ENCODE measurements at places on chromosomes 5 and 9. TPM values are rescaled to one million over a fixed set of nuclear protein-coding genes. Genes with fewer than 3 reads are reported as not detected.

DELE1 gene
- total RNA-seq: 70.9 TPM

CATSPER3 gene
- 0.52 TPM for total RNA-seq

C7 gene
- total RNA-seq: not detected

UBAP2 gene
- total RNA-seq: 37.4 TPM

SVEP1 gene
- total RNA-seq: not detected

PCDHA1 gene
- not detected for total RNA-seq

GKAP1 gene
- 2.5 TPM for total RNA-seq

CDC20B gene
- total RNA-seq: 0.31 TPM

- DNase-seq: no peak
Measured at GRCh38 chr5:39518516-39518915, 93.7 kb upstream of the DAB2 start.

DNA sequence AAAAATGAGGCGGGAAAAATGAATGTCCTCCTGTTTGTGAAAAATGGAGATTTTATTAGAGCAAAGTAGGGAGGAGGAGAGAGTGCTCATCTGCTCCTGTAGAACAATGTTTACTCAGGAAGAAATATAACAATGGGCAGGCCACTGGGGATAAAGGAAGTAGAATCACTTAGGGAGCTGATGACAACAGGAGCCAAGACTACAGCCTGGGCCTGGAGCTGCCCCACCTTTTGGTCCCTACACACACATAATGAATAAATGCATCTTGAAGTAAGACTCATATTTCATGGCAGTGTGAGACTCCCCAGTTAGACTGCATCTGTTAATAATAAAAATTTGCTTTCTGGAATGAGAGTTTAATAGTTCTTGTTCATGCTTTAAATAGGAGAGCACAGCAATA is 1939.8 kb downstream of the EFNA5 start:
- DNase-seq: no peak

GRCh38 chr5:66864240-66864884 is 268.2 kb downstream of the MAST4 start:
- DNase-seq: peak; percentile 61

DNA sequence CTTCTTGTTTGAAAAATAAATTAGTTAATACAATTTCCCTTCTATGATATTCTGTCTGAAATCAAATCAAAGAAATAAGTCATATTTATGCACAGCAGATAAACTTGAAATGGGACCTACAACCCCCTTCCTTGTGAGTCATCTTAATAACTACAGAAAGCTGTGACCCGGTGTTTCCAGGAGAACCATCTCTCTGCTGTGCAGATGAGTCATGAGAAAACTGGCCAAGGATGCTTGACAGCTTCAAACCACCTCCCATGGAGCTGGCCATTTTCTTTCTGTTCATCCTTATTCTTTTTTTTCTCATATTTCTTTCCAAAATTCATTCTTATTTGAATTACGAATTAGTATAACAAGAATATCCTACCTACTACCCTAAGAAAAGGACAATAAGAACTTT is 43.4 kb upstream of the NR4A3 start:
- no peak for DNase-seq

DNA sequence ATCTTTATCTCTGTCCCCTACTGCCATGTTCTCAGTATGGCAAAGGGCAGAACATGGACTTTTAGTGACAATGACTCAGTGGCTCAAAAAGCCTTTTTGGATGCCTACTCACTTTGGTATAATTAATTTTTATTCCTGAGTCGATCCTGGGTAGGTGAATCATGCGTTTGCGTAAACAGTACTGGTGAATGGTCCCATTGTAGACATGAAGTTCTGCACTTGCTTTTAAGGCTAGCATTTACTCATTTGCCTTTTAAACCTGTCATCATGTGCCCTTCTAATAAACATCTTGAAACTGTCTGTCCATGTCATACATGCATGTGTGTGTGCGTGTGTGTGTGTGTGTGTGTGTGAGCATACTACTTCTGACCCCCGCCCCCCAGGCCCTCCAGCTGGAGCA is 223.0 kb downstream of the AUH start:
- DNase-seq: no peak

DNA sequence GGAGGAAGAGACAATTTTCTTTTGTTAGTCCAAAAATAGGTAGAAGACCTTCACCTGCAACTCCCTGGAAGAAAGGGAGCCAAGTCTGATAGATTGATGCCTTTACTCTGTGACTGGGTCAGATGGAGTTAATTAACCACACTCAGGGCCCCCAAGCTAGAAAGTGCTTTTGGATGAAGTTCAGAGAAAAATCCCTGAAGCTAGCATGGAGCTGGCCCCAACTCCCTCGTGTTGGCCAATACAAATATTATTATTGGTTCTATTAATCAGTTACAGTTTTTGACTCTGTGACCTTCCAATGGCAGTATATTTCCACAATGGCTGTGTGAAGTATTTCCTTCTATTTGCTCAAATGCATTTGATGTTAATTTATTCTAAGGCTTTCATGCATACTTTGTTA is 1753.5 kb downstream of the EFNA5 start:
- no peak for DNase-seq

- no peak for DNase-seq
Measured at GRCh38 chr5:98179791-98180755, 593.4 kb upstream of the RGMB start.

- DNase-seq: no peak
Measured at GRCh38 chr5:139131062-139131461, 67.1 kb downstream of the SIL1 start.

- no peak for DNase-seq
Measured at GRCh38 chr9:3224931-3225330, 300.9 kb downstream of the RFX3 start.

GRCh38 chr5:127011153-127011552 is 19.2 kb downstream of the MARCHF3 start:
- no peak for DNase-seq

DNA sequence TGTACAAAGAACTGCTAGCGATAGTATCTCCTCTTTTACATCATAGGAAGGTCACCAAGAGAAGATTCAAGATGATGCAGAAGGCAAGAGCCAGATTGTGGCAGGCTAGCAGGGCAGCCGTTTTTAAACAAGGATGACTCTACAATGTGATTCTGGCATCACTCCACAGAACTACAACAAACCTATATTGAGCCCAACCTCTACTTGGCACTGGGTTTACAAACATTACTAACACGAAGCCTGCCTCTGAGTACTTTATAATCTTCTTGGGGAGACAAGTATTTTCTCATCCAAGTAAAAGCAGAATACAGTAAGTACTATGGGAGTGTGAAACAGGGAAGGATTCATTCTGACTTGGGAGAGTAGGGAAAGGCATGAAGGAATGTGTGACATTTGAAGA is 448.6 kb downstream of the ZNF608 start:
- DNase-seq: no peak

DNA sequence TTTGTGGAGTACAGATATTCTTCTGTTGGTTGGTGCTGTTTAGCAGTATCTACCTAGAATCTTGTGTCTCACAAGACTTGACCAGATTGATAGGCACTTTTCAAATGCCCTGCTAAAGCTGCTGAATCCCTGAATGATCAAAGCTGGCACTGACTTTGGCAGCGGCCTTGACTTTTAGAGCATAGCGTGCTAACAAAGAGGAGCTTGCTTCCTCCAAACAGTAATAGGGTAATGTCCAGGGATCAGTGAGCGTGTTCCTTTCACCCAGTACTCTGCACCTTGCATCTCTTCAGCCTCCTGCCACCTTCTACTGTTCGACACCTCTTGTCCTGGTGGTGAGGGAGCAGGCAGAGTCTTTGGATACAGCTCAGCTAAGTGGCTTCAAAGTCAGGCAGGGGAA is 100.8 kb downstream of the IQGAP2 start:
- no peak for DNase-seq

- DNase-seq: no peak
Measured at GRCh38 chr9:68530618-68531017, 10.1 kb downstream of the TMEM252 start.

Measured in natural killer cell treated with Interleukin-12 subunit alpha and Interleukin-12 subunit beta and Interleukin-15 and Interleukin-18, amount 100 ng/mL, for 72 hours (primary cell).